ENCODE measurements at places on chromosomes 5 and 9.

DNA sequence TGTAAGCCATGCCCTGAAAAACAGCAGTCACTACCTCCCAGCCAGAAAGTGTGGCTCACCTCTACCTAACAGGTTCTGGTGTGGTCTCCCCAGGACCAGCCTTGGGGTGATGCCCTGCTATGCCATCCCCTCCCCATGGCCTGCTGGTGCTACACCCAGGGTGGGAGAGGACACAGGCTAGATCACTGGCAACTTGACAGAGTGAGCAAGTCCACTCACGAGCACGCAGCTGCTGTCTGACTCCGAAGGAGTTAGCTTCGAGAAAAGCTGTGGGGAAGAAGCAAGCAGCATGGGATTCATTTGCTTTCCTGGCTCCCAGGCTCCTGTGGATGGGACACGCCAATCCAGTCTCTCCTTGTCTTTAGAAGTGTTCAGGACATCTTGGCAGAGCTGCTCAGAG lies 102.2 kb downstream of the COL5A1 start:
- DNase-seq = no peak

DNA sequence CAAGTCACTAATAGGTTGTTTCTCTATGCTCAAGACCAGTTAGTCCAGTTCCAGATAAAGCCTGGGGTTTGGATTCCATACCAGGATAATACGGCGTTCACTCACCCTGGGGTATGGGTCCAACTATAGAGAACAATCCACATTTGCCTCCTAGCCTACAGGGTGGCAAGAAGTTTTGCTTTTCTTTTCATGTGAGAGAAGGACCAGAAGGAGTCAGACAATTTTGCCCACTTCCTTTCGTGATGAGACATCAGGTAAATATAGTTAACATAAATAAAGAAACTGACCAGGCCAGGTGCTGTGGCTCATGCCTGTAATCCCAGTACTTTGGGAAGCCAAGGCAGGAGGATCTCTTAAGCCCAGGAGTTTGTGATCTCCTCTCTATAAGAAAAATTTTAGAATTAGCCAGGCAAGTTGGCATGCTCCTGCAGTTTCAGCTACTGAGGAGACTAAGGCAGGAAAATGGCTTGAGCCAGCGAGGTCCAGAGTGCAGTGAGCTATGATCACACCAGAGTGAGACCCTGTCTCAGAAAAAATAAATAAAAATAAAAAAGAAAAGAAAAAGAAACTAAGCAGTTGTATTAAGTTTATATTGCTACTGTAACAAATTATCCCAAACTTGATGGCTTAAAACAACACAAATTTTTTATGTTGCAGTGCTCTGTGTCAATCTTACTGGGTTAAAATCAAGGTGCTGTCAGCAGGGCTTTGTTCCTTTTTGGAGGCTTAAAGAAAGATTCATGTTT lies 7.5 kb upstream of the REEP5 start:
- no peak for DNase-seq

DNA sequence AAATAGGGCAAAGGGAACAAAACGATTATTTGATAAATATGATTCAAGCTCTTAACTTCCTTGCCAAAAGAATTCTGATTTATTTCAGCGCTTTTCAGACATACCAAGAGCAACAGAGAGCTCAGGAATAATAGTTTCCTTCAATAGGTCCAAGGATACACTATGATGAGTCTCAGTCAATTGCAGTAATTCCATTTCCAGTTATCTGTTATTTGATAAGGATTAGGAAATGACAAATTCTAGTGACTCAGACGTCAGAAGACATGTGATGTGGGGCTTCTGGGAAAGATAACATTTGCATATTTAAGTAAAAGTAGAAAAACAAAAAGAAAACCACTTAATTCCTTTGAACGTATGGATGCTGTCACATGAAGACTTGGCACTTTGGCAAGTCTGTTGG lies 1250.8 kb upstream of the CDH18 start:
- DNase-seq = no peak

DNA sequence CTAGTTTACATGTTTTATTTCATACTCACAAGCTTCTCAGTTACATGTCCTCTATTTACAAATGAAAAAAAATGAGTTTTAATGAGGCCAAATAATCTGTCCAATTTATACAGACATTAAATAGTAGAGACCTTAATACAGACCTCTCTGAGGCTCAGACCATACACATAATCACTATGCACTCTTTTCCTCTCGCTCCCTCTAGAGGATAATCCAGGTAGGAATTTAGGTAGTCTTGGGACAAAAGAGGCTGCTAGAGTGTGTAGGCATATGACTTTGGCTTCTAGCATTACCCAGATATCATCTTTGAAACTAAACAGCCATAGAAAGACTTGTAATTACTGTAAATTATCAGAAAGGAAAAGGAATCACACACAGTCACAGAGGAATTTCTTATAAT lies 444.7 kb downstream of the HINT1 start:
- peak; percentile 2 for DNase-seq

DNA sequence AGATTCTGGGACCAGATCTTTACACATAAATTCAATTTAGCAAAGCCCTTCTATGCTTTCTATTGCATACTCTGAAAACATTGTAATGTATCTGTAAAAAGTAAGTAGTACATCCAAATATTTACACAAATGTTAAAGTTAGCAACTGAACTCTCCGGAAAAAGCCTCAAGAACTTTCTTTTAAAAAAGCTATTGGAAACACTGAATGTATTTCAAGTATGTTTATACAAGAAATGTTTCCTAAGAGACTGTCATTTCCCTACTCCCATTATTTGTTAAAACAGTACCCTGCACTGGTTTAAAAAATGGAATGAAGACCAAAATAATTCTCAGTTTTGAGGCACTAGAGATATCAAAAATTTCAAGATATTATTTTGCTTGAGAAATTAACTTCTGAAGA lies 44.8 kb upstream of the TRIM36 start:
- no peak for DNase-seq

GRCh38 chr5:52807723-52808122 lies 20.0 kb downstream of the ITGA1 start:
- DNase-seq = no peak

DNA sequence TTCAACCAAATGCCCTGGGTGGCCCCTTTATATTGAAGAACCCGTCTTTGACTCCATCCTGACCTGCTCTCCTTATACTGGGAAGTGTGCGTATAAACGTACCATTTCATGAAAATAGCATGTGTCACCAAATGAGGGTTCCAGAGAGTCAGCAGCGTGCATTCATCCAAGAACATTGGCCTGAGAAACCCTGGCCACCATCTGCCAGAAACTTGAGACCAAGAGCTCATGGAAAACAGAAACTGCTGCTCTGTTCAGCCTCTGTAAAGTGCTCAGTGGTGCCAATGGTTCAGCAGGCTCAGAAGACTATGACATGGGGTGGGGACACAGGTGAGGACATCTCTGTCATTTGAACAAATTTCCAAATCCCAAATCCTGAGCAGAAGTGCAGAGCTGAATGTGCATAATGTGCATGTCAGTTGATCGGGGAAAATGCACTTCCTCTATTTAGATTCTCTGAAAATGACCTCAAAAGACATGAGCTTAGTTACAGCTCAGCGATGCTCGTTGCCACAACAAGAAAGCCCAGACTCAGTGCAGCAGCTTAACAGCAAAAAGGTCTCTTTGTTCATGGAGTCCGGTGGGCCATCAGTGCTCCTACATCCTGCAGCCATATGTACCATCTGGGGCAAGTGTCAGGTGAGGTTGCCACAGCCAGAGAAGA lies 176.1 kb downstream of the ATPSCKMT start:
- no peak for DNase-seq

DNA sequence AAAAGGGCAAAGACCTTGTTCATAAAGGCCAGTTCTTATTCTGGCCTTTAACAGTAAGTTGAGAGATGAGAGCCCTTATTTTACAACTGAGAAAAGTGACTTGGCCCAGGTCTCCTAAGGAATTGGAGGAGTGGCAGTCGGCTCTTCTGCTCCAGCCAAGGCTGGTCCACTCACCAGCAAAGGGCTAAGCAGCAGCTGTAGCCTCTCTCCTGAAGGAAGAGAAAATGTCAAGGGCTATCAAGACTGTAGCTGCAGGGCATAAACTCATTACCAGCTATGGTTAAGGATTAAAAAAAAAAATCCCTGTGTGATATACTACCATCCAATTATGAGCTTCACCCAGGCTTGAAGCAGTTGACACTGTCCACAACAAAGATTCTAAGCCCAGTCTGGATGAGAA lies 138.6 kb upstream of the RAD23B start:
- no peak for DNase-seq

DNA sequence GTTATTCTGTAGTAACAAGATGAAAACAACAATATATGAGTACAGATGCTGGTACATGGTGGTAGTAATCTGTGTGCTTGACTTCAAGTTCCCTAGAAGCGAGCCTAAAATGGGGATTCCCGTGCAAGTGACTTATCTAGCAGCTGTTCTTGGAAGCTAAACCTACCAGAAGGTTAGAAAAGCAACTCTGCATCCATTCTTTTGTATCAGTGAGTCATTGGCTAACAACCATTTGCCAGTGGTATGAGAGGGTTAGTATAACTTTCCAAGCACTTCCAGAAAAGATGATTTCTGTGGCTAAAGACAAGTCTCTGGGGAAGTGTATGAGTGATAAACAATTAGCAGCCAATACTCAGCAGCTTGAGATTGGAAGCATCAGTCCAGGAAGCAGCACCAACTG lies 787.7 kb upstream of the CDH6 start:
- DNase-seq = no peak

DNA sequence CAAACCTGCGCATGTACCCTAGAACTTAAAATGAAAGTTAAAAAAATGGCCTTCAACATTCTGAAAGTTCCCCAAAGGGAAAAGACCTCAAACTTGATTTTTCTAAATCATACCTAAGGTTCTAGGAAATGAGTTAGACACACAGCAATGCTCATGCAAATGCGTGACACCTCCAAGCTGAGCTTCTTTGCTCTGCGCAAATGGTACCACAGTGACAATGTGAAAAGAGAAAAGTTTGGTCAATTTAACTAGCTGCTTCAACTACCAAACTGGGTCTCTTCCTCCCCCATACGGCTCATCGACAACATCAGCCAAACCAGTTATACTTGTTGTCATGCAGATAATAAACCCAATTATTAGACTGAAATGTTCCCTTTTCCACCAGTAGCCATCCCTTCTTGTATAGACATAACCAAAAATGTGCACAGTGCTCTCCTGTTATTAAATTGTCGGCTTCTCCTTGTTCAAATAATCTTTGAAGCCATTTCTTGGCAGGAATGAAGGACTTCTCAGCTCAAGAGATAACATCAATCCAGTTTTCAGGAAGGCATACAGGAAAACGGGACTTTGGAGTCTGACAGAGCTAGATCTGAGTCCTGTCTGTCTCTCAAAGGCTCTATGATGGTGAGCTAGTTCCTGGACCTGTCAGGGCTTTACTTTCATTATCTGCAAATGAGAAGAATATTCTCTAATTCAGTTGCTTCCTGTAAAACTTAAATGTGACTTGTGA lies 185.6 kb upstream of the NR3C1 start:
- DNase-seq = no peak

GRCh38 chr9:3884736-3885135 lies 358.9 kb upstream of the RFX3 start:
- DNase-seq = no peak

DNA sequence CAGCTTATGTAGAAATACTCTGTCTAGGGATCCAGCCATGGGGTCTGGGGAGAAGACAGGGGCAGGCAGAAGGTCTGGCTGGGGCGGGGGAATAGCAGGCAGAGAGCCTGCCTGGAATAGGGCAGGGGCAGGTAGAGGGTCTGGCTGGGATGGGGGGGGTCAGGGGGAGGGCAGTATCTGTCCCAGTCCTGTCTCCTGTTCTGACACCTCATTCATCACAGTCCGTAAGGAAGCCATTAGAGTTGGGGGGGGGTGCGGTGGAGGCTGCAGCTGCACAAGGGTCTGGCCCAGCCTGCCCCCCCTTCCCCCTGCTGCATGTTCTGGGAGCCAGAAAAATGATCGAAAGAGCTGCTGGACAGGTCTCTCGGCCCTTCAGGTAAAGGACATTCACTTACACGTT lies 32.6 kb downstream of the CNTFR start:
- no peak for DNase-seq

DNA sequence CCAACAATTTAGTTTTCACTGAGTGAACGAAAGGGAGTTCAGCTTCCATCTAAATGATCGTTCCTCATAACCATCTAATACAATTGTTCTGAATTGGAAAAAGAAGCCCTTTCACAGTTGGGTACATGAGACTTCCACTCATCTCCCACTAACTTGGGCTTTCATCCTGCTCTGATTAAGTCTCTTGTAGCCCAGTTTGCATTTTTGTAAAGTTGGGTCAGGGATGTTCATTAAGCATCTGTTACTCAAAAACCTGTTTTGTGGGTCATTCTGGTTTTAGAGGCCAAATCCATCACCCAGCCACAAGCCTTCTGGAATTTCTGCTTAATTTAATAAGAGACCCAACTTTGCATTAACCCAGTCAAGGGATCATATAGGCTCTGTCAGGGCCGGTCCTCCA lies 385.3 kb downstream of the BNC2 start:
- no peak for DNase-seq

DNA sequence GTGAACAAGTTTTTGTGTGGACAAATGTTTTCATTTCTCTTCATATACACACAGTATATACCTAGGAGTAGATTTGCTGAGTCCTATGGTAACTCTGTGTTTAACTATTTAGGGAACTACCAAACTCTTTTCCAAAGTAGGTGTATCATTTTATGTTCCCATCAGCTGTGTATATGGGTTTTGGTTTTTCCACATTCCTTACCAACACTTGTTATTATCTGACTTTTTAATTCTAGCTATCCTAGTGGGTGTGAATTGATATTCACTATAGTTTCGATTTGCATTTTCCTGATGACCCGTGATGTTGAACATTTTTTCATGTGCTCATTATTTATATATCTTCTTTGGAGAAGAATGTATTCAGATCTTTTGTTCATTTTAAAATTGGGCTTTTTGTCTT lies 3.7 kb downstream of the RGS3 start:
- no peak for DNase-seq

DNA sequence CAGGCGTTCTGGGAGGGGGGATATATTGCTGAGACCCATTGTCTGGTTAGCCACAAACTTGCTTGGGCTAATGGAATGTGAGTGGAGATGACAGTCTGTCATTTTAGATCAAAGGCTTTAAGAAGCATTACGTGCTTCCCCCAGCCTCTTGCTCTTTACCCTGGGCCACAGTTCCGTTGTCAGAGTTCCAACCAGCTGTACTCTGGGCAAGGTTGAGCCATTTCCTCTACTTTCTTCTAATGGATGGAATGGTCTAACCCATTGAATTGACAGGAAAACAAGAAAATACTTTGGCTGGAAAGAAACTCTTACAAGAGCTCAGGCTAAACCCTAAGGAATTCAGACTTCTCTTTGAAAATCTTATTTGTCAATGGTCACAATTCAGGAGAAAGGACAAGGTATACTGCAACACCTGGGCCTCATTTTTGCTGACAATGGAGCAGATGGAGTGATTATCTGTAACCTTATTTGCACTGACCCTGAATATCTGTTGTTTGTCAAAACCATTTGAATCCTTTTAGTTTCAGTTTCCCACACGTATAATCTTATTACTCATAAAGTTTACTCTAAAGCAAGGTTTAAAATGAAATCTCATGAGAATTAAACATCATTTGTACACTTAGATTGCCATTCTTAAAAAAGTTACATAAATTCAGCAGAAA lies 231.4 kb downstream of the PDE4D start:
- no peak for DNase-seq

- no peak for DNase-seq
Observed at GRCh38 chr5:71893451-71893850, 174.4 kb downstream of the CARTPT start.

Measured in common myeloid progenitor, CD34-positive (primary cell).